Stimulated activated CD4-positive, alpha-beta T cell treated with anti-CD3 and anti-CD28 coated beads, TNF-alpha, amount 100 ng/mL, for 1 hour (primary cell): ENCODE measurements at places on chromosomes 7 and 10.

GRCh38 chr7:157482025-157482424, 145.2 kb downstream of the DNAJB6 start:
- DNase-seq, result no peak

DNA sequence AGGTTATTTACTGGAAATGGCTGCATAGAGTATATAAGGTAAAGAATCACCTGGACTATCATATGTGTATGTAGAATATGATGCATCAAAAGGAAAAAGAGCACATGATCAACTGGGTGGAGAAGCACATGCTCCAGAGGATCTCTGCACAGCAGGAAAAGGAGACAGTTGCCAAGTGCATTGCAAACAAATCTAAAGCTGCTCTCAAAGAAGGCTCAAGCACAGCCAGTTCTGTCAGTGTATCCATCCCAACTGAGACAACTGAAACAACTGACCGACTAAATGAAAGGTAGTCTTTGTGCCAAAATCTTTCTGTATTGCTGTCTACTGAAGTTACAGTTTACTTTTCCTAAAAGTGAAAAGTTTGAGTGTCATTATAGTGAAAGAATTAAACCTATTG, 83.2 kb upstream of the SGCE start:
- no peak for DNase-seq

- no peak for DNase-seq
These were observed 338.5 kb downstream of the MDFIC start for GRCh38 chr7:115260381-115260780.

DNA sequence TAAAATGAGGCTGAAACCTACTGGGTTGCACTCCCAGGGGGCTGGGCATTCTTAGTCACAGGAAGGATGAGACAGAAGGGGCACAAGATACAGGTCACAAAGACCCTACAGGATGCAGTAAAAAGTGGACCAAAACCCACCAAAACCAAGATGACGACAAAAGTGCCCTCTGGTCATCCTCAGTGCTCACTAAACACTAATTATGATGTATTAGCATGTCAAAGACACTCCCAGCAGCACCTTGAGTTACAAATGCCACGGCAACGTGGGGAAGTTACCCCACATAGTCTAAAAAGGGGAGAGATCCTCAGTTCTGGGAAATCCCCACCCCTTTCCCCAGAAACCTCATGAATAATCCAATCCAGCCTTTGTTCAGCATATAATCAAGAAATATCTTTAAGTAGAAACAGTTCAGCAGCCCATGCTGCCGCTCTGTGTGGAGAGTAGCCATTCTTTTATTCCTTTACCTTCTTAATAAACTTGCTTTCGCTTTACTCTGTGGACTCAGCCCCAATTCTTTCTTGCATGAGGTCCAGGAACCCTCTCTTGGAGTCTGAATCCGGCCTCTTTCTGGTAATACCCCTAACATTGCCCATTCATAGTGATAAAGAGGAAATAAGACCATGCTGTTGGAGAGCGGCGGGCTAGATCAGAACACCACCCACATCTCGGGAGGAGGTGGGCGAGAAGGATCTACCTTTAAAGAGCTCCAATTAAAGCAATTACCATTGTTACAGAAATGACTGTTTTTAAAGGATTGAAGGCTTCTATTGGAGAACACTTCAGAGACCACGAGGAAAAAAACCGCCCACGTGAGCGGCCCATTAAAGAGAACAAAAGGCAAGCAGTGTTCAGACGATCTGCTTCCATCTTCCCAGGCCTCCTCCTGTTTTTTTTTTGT, 170.9 kb downstream of the USP6NL start:
- no peak for DNase-seq

DNA sequence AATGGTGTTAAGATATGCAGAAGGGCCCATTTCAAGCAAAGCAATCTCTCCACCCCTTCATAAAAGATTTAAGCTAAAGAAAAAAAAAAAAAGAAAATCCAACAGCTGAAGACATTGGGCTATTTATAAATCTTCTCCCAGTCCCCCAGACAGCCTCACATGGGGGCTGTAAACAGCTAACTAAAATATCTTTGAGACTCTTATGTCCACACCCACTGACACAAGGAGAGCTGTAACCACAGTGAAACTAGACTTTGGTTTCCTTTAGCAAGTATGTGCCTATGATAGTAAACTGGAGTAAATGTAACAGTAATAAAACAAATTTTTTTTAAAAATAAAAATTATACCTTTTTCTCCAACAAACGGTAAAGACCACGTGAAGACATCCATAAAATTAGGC, 28.6 kb downstream of the PPP3CB start:
- no peak for DNase-seq

DNA sequence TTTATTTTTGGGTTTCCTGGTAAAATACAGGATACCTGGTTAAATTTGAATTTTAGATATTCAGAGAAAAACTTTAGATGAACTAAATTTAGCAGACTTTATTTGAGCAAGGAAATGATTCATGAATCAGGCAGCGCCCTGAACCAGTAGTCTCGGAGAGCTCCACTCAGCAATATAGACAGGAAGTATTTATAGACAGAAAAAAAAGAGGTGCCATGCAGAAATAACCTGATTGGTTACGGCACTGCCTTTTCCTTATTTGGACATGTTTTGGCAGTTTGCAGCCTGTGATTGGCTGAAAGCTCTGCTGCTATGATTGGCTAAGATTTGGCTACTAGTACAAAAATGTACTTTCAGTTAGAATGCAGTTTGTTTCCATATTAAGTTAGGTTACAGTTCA, 198.3 kb upstream of the DKK1 start:
- DNase-seq, result no peak

DNA sequence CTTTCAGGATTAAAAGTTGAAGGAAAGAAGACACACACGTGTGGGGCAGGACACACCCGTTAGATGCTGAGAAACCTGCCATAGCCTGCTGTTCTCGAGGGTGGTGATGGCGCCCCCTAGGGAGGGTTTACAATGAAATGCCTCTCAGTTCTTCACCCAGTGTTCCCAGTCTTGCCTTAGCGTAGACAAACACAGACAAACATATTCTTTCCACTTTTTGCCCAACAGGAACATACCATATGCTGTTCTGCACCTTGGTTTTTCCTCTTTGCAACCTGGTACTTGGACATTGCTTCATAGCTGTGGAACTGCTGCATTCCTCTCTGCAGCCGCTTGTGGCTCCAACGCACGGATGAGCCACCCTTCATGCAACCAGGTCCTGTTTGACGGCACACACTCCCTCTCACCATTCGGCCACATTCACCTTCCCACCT, 23.3 kb upstream of the HSPA12A start:
- no peak for DNase-seq

- no peak for DNase-seq
These were observed 217.1 kb downstream of the CAMK1D start for GRCh38 chr10:12566161-12567115.

GRCh38 chr10:35452171-35452570, 115.9 kb downstream of the CCNY start:
- no peak for DNase-seq

GRCh38 chr10:103968441-103969391, 1.8 kb downstream of the SLK start:
- DNase-seq, result no peak

- no peak for DNase-seq
These were observed 549.0 kb downstream of the TCERG1L start for GRCh38 chr10:130762491-130762890.

DNA sequence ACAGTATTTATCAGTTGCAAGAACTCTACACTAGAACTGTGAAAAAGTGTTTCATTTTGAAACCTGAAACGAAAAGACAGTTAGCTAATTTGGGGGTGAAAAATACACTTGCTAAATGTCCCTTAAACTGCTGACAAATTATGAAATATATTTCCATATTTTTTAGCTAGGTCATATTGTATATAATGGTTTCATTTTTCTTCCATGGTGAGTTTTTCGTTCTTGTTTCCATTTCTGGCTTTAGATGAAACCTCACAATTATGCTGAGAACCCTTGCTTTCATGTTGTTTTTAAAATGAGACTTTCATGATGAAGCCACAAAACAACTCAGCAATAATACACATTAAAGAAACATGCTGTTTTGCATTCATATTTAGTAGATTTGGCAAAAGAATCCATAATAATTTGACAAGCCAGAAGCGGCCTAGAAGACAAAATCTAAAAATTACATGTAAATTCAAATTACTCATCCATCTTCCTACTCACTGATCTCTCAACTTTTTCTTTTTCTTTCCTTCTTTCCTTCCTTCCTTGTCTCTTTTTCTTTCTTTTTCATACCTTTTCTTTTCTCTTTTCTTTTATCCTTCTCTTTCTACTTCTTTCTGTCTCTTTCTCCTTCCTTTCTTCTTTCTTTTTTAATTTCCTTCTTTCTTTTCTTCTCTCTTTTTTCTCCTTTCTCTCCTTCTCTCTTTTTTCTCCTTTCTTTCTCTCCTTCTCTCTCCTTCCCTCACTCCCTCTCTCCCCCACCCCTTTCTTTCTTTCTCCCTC, 46.5 kb upstream of the ITGB8 start:
- no peak for DNase-seq

DNA sequence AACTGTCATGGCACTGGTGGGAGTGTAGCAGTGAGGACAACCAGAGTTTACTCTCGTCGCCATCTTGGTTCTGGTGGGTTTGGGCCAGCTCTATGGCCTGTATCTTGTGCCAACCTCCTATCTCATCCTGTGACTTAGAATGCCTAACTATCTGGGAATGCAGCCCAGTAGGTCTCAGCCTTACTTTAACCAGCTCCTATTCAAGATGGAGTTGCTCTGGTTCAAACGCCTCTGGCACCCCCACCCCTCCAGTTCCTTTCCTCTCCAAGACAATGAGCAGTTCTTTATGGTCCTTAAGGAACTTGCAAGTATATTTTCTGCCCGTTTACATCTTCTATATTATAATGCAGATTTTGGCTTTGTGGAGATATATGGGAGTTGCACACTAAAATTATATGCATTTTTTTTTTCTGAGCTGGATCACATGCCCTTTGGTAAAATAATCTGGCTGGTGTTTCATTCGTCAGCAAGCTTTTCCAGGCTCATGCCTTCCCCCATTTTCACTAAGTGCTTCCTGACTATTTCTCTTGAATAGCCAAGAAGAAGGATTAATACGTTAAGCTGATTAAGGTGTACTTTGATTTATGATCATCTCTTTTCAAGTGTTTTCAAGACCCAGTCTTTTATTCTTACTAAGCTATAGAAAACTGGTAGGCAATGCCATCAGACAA, 11.2 kb upstream of the WIPF3 start:
- no peak for DNase-seq

GRCh38 chr10:103759100-103759781, 96.1 kb downstream of the SH3PXD2A start:
- DNase-seq, result no peak

GRCh38 chr10:30556189-30556588, 73.4 kb downstream of the LYZL2 start:
- DNase-seq, result no peak

- DNase-seq, result no peak
These were observed 7.7 kb upstream of the OPN1SW start for GRCh38 chr7:128783143-128783861.

DNA sequence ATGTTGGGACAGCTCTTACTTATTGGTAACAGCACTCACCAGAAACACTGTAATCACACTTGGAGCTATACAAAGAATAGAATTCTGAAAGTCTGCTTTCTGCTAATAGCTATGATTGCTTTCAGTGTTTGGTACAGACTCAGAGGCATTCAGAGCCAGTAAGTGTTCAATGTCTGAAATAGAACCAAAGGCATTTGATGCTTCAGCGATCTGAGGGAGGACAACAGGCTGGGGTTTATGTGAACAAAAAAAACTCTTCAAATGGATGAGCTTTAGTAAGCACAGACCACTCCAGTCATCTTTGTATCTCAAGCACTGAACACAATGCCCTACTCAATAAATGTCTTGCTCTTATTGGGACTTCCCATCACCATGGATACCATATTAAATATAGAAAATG, 322.8 kb upstream of the GRM3 start:
- DNase-seq, result no peak

DNA sequence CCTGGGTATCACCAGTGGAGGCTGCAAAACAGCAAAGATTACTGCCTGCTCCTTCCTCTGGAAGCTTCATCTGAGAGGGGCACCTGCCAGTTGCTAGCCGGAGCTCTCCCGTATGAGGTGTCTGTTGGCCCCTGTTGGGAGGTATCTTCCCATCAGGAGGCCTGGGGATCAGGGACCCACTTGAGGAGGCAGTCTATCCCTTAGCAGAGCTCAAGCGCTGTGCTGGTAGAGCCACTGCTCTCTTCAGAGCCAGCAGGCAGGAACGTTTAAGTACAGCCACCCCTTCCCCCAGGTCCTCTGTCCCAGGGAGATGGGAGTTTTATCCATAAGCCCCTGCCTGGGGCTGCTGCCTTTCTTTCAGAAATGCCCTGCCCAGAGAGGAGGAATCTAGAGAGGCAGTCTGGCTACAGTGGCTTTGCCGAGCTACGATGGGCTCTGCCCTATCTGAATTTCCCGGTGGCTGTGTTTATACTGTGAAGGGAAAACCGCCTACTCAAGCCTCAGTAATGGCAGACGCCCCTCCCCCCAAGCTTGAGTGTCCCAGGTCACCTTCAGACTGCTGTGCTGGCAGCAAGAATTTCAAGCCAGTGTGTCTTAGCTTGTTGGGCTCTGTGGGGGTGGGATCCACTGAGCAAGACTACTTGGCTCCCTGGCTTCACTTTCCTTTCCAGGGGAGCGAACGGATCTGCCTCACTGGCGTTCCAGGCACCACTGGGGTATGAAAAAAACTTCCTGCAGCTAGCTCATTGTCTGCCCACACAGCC, 19.6 kb downstream of the SEMA3E start:
- DNase-seq, result no peak

DNA sequence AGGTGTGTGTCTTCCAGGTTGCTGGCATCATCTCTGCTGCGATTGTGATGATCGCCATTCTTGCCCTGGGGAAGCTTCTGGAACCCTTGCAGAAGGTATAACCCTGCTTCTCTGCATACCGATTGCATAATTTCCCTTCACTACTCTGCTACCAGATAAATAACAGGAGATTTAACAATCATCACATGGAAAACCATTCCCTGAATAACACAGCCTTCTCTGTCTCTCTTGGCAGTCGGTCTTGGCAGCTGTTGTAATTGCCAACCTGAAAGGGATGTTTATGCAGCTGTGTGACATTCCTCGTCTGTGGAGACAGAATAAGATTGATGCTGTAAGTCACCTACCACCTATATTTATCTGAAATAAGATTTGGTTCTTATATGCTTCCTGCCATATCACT, 33.8 kb downstream of the SLC26A4 start:
- DNase-seq, result no peak

GRCh38 chr7:38147005-38147404, 31.0 kb upstream of the STARD3NL start:
- DNase-seq, result no peak

- DNase-seq, result no peak
These were observed 270.1 kb upstream of the SHH start for GRCh38 chr7:156082048-156083040.

DNA sequence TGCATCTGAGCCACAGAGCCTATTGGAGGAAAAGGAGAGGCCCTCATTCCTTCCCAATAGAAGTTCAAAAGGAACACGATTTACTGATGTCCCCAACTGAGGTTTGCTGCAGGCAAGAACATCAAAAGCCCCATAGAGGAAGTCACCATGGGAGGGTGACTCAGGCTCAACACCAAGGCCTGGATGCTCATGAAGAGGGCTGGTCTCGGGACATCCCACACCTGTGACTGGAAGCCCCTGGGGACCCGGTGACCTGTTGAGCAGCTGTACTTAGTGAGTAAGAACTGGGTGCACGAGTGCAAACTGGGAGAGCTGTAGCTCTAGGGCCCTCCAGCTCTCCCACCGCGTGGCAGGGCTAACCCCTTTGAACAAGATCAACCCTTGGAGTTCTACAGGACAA, 38.0 kb downstream of the CYTH3 start:
- no peak for DNase-seq
